ENCODE measurements at places on chromosomes 7 and 10.

DNA sequence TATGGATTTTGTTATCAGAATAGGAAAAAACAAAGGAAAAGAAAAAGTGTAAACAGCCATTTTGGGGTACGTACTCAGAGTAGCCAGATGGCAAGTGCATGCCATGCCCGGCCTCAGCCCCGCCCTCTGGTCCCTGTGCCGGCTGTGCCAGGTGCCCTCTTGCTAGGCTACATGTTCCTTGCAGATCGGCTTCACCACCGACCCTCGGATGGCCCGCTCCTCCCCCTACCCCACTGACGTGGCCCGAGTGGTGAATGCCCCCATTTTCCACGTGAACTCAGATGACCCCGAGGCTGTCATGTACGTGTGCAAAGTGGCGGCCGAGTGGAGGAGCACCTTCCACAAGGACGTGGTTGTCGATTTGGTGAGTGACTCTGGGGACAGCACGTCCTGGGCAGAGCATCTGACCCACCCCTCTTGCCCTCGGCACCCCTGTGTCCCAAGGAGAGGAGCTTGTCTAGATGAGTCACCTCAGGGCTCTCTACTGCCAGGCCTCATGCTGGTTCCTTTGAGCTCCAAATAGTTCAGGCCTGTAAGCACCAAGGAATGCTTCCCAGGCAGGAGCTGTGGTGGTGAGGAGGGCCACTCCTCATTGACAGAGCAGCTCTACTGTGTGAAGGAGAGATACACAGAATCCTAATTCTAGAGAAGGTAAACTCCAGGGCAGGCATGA lies 54.9 kb upstream of the ZMIZ2 start:
- DNase-seq, result no peak

GRCh38 chr7:71566991-71567390 lies 435.0 kb downstream of the GALNT17 start:
- no peak for DNase-seq

GRCh38 chr10:23186697-23187096 lies 5.4 kb upstream of the PTF1A start:
- no peak for DNase-seq

DNA sequence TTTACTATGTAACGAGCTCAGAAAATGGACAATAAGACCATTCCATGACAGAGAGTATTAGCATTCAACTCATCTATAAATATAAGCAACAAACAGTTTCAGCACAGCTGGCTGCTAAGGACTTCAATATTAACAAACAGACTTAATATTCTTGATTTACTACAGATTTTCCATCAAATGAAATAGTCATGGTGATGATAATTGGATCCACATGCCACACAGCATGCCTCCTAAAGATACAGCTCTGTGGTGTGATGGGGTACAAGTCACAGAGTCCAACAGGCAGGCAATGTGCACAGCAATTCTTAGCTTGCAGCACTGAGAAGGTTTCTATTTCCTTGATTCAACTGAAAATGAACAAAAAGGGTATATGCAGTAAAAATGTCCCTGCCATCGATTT lies 54.0 kb downstream of the DOCK4 start:
- DNase-seq, result no peak

DNA sequence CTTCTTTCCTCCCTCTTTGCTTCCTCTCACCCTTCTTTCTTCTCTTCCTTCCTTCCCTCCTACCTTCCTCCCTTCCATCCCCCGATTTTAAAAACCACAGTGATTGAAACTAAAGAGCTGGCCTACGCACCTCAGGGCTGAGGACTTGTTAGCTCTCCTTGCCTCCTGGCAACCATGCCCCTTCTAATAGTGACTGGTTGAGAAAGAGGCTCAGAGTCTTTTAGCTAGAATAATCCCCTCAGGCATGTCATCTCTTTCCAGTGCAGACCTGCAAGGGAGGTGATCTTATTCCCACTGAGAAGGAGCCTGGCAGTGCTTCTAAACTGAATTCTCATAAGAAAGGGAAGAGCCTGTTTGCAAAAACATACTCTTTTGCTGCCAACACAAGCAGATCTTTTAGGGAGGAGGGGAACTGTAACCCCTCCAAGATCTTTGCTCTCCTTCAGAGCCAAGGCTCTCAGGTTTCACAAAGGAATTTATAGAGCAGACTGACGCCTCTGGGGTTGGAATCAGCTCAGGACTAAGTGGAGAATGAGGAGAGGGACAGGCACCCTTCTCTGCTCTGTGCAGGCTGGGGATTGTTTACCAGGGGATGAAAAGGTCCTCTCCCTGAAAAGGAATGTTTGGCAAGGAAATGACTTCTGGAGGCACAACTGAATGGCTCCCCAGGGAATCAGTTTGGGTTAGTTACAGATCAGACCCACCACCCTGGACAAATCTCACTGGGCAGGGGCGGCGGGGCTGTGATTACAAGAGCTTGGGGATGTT lies 9.4 kb upstream of the ANKRD1 start:
- DNase-seq, result no peak

- DNase-seq, result no peak
Observed at GRCh38 chr10:5665373-5666007, 905 bp downstream of the ASB13 start.

- DNase-seq, result no peak
Observed at GRCh38 chr7:4706384-4707216, 24.5 kb downstream of the FOXK1 start.

GRCh38 chr10:111130471-111130870 lies 53.6 kb downstream of the ADRA2A start:
- DNase-seq, result no peak

DNA sequence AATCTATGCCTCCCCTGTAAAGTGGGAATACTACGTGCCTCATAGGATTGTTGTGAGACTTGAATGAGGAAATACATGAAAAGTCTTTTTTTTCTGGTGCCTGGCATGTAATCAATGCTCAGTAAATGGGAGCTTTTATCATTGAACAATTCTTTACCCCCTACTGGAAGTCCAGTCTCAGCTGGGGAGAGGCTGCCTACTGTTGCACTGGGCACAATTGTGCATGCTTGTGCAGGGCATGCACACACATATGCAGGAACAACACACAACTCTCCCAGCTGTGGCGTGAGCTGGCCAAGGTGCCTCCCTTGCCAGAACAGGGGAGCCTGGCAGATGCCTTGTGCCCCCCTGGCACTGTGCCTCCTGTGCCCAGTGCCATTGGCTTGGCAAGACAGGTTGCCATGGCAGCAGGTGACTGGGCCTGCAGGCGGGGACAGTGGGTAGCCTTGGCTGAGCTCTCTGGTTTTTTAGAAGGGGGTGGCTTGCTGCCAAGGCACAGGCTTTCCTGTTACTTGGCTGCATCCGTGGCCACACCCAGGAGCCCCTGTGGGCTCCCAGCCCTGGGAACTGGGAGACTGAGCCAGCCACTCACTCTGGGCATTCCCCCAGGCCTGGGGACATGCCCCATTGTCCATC lies 16.1 kb upstream of the PALD1 start:
- DNase-seq, result no peak

GRCh38 chr7:157412021-157412443 lies 75.2 kb downstream of the DNAJB6 start:
- peak; percentile 18 for DNase-seq

DNA sequence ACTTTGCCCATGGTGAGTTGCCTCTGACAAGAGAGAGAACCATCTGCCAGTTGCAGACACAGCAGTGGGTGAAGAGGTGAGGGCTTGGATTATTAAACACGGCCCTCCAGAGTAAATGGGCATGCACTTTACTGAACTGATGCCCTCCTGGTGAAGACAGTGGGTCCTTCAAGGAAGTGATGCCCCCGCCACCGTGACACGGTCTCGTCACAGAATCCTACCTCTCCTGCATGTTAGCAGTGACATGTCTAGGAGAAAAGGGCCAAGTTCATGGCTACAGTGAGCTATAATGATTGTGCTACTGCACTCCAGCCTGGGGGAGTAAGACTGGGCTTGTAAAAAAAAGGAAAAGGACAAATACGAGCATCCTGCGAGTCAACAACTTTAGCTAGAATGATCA lies 2.4 kb downstream of the BNIP3 start:
- DNase-seq, result no peak

- DNase-seq, result no peak
Observed at GRCh38 chr7:133853706-133854276, 273.3 kb upstream of the LRGUK start.

DNA sequence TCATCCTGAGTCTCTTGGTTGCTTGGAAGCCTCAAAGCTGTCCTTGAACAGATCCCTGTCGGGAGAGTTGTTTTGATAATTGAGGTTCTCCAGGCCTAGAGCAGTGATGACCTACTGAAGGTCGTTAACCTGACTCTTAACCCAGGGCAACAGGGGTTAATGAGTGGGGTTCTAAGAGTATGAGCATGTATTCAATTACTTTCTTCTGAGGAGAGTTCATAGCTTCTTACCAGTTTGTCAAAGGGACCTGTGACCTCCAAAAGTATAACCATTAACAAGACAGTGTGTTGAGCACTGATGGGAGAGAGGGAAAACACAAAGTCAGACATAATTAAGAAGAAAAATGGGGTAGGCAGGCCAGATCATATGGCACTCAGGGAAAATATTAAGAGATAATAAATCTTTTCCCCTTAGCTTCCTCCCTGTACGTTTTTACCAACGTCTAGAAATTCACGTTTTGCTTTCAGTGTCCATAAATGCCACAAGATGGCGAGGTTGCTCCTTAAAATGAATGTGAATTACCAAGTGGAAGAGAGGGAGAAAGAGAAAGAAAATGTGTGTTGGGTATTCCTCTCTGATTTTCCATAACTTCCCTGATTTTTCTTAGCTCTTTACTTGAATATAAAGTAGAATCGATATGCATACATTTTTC lies 97.6 kb downstream of the SUGCT start:
- no peak for DNase-seq

GRCh38 chr7:70027867-70028266 lies 429.6 kb downstream of the AUTS2 start:
- DNase-seq, result no peak

DNA sequence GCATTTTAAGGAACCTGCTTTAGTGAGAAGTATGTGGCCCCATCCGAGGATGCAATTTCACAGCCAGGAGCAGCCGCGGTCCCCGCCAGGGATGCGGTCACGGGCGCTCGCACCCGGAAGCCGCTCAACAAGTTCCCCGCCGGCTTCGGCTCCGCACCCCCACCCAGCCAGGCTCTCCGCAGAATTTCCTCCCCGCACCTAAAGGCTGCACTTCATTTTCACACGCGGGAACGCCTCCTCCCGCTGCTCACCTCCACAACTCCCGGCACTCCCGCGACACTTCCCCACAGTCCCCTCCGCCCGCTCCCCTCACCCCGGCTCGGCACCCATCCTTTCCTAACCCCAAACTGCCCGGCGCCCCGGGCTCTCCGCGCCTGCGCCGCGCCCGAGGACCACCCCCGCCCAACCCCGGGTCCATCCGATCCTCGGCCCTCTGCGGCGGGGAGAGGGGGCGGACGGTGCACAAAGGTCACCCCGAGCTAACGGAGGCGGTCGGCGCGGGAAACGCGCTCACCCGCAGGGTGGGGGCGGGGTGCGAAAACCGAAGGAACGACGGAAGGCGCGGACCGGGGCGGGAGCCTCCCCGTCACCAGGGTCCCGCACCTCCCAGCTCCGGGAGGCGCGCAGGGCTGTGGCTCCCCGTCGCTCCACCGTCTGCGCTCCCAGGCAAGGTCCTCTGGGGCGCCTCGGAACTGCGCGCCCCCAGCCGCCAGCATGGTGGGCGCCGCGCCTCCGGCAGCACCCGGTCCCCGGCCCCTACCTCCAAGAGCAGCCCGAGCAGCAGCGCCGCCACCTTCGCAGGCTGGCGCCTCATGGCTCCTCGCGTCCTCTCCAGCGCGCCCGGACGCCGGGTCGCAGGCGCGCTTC lies 558 bp downstream of the VOPP1 start:
- DNase-seq, result no peak

GRCh38 chr7:149783386-149784250 lies 10.2 kb upstream of the ZNF467 start:
- no peak for DNase-seq

DNA sequence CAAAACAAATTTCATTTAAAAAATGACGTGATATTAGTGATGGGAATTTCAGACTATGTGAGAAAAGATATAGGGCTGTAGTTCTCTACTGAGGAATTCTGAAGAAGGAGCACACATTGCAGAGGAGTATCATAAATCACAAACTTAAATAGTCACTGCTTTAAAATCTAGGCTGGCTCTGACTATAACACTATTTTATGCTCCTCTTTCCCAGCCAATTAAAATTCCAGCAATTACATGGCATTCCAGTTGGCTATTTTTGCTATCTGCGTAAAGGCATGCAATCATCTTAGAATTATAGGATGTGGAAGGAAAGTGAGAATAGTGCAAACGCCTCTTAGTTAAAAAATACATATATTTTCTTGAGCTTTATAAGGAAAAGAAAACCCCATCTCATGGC lies 123.1 kb downstream of the GNAI1 start:
- no peak for DNase-seq

- DNase-seq, result no peak
Observed at GRCh38 chr10:112790921-112791320, 159.1 kb upstream of the TCF7L2 start.

DNA sequence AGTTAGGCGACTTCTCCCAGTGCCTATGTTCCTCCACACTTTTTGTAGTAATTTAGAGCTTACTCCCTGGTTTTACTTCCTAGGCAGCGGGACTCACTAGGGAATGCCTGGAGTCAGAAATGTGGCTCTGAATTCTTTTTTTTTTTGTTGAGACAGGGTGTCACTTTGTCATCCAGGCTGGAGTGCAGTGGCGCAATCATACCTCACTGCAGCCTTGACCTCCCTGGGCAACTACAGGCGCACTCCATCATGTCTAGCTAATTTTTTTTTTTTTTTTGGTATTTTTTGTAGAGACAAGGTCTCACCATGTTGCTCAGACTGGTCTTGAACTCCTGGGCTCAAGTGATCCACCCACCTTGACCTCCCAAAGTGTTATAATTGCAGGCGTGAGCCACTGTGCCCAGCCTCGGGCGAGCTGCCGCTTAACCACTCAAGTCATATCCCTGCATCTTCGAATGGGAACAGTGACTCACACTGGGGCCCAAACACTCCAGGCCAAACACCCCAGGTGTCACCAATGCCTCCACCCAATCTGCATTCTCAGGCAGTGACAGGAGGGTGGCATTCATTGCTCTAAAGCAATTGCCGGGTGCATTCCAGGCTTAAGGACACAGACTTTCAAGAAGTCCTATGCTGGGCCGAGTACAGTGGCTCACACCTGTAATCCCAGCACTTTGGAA lies 19.6 kb downstream of the RGS10 start:
- no peak for DNase-seq

- no peak for DNase-seq
Observed at GRCh38 chr7:94933256-94933990, 26.0 kb downstream of the PPP1R9A start.

DNA sequence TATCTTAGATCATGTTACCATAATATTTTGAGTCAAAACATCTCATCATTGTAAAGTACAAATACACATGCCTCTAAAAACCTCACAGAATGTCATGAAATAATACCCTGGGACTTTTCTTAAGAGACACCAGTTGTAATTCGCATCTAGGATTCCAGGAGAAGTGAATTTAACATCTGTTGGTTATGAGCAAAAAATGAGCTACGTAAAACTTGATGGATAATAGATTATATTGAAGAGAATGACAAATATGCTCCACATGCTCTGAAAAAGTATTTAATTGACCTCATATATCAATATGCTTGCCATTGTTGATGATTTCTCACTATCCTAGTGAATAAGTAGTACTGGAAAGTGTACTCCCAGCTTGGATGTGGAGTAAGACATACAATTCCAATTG lies 227.0 kb downstream of the BBS9 start:
- no peak for DNase-seq

GRCh38 chr10:43339136-43339535 lies 32.3 kb upstream of the FXYD4 start:
- no peak for DNase-seq
